ENCODE measurements at places on chromosomes 3 and 15. TPM values are rescaled to one million over a fixed set of nuclear protein-coding genes. Genes with fewer than 3 reads are reported as not detected.

- no peak overlapping the region for H3K27ac ChIP-seq
- DNase-seq = no peak
- H3K27me3 ChIP-seq = no peaks in the 10 kb centered on the region
Observed at GRCh38 chr3:9784965-9785364, 7.3 kb downstream of the TADA3 start.

- no peak overlapping the region for H3K4me3 ChIP-seq
- no peak overlapping the region for H3K27ac ChIP-seq
- no peaks in the 10 kb centered on the region for H3K36me3 ChIP-seq
- H3K4me1 ChIP-seq = no peaks in the 10 kb centered on the region
Observed at GRCh38 chr3:113143353-113143752, 68.0 kb upstream of the BOC start.

DNA sequence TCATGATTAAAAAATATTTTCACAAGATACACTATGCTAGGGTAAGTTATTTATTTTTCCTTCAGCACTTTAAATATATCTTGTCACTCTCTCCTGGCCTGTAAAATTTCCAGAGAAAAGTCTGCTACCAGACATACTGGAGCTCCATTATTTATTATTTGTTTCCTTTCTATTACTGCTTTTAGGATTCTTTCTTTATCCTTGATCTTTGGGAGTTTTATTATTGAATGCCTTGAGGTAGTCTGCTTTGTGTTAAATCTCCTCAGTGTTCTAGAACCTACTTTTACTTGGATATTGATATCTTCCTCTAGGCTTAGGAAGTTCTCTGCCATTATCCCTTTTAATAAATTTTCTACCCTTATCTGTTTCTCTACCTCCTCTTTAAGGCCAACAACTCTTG lies 142.0 kb upstream of the TGFBR2 start:
- H3K27ac ChIP-seq = no peak overlapping the region
- no peak for DNase-seq
- H3K27me3 ChIP-seq = no peaks in the 10 kb centered on the region
- no peak overlapping the region for H3K4me3 ChIP-seq

- peak overlapping the region; percentile 93 for H3K27ac ChIP-seq
- no peak for DNase-seq
- no peaks in the 10 kb centered on the region for H3K36me3 ChIP-seq
- H3K27me3 ChIP-seq = no peaks in the 10 kb centered on the region
- H3K4me1 ChIP-seq = peaks cover 77% of the 10 kb centered on the region
Observed at GRCh38 chr3:149579161-149579560, 78.7 kb downstream of the WWTR1 start.

DNA sequence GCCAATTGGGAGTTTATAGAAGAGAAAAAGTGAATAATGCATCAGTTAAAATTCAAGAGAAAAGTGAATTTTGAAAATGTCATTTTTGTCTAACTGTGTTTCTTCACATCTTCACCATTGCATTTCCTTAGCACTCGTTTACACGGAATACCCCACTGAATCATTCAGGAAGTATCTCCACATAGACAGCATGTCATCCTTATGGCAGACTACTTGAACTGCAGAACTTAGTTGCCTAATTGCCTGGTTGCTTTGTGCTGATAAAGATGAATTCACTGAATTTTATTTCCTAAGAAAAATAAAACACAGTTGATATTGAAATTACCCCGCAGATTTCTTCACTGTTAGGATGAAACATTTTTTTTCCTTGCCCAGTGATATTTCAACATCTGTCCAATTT lies 627.1 kb downstream of the ROBO1 start:
- no peaks in the 10 kb centered on the region for H3K27me3 ChIP-seq
- no peak overlapping the region for H3K4me3 ChIP-seq

- no peak for DNase-seq
- no peak overlapping the region for H3K27ac ChIP-seq
- no peaks in the 10 kb centered on the region for H3K36me3 ChIP-seq
- no peaks in the 10 kb centered on the region for H3K4me1 ChIP-seq
- H3K4me3 ChIP-seq = no peak overlapping the region
Observed at GRCh38 chr15:60858511-60859070, 370.5 kb downstream of the RORA start.

- H3K4me3 ChIP-seq = no peak overlapping the region
- H3K27me3 ChIP-seq = no peaks in the 10 kb centered on the region
Observed at GRCh38 chr3:129286081-129286480, 7.4 kb downstream of the HMCES start.

DNA sequence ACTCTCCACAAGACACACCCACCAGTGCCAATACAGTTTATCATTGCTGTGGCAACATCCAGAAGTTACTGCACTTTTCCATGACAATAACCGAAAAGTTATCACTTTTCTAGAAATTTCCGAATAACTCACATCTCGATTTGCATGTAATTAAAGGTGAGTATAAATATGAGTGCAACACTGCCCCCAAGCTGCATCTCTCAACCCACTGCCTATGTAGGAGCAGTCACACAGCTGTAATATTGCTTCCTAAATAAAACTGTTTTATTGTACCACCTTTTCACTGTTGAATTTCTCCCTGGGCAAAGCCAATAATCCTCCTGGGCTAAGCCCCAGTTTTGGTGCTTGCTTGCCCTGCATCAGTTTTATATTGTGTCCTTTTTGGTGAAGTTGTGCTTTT lies 601.0 kb upstream of the EPHA6 start:
- no peak for DNase-seq
- H3K4me3 ChIP-seq = no peak overlapping the region
- H3K36me3 ChIP-seq = no peaks in the 10 kb centered on the region
- no peaks in the 10 kb centered on the region for H3K27me3 ChIP-seq
- H3K4me1 ChIP-seq = no peaks in the 10 kb centered on the region
- H3K27ac ChIP-seq = no peak overlapping the region

The ARHGAP31 gene
- total RNA-seq = 58.8 TPM

The GNAI2 gene
- 380 TPM for total RNA-seq

The PRR20G gene
- total RNA-seq = not detected
